ENCODE measurements at places on chromosomes 7 and 10.

GRCh38 chr10:45261946-45262345 lies 53.5 kb downstream of the OR13A1 start:
- DNase-seq: no peak

DNA sequence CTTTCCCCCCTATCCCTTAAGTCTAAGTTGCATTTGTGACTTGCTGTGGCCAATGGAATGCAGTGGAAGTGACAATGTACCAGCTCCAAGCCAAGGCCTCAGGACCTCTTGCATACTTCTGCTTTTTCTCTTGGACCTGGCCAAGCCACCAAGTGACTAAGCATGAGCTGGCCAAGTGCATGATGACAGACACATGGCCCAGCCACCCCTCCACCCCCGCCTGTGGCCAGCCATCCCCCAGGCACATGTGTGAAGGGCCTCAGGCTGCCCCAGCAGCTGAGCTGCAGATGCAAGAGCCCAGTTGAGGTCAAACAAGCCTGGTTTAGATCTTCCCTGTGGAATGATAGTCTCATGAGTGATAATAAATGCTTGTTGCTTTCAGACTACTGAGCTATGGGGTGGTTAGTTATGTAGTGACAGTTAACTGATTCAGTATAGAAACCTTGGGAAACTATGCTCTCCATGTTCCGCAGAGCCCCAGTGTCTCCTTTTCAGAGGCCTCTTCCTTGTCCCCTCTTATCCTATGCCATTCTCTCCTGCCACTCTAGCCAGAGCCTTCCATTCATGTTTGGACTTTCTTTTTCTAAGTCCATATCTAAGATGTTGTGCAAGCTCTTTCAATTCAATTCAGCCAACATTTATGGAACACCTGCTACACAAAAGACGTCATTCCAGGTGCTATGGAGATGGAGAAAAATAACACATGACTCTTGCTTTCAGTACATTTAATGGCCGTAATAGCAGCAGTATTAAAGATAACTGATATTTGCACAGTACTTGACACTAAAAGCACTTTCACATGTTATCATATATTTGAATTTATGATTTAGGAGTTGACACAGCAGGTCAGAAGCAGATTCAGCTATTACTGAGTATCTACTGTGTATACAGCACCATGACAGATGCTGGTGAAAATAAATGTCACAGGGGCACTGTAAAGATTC lies 55.5 kb upstream of the LOXL4 start:
- no peak for DNase-seq

- no peak for DNase-seq
Measured at GRCh38 chr7:105267244-105267643, 121.5 kb downstream of the SRPK2 start.

DNA sequence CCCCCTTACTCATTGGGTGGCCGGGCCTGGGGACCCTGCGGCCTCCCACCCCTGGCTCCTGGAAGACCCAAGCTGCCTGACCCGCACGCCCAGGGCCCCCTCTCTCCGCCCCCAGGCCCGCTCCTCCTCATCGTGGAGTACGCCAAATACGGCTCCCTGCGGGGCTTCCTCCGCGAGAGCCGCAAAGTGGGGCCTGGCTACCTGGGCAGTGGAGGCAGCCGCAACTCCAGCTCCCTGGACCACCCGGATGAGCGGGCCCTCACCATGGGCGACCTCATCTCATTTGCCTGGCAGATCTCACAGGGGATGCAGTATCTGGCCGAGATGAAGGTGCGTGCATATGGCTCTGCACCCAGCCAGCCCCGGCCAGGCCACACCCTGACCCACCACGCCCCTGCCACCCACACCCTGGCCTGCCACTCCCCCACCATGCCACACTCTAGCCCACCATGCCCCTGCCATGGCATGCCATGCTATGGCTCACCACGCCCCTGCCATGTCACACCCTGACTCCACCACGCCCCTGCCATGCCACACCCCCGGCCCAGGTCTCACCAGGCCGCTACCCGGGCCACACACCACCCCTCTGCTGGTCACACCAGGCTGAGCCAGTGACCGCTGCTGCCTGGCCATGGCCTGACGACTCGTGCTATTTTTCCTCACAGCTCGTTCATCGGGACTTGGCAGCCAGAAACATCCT lies 18.7 kb upstream of the CSGALNACT2 start:
- DNase-seq: no peak

- no peak for DNase-seq
Measured at GRCh38 chr7:96388166-96388565, 66.3 kb upstream of the SLC25A13 start.

DNA sequence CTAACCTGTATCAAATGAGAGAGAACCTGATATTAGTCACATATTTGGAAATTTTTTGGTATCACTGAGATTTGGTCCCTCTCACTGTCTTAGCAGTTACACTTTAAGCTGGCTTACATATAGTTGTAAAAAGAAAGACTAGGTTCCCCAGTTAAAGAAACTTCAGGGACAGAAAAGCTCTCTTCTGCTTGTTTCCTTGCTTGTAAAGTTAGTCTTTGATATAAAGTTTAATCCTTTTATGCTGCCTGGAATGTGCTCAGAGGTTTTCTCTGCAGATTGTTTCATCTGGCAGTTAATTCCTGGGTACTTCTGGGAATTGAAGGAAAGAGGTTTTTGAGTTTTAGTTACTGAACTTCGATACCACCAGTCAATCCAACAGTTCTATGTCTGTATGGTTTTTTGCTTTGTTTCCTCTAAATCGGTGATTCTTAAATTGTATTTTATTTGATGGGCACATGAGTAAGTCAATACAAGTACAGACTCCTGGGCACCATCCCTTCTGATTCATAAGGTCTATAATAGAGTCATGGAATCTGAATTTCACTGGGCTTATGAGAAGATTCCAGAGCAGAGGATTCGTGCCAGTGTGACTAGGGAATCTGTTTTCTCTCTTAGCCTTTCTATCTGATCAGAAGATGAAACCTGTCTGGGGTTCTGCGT lies 1080.9 kb upstream of the C7orf33 start:
- no peak for DNase-seq

- no peak for DNase-seq
Measured at GRCh38 chr10:128295003-128295402, 168.8 kb upstream of the MKI67 start.

DNA sequence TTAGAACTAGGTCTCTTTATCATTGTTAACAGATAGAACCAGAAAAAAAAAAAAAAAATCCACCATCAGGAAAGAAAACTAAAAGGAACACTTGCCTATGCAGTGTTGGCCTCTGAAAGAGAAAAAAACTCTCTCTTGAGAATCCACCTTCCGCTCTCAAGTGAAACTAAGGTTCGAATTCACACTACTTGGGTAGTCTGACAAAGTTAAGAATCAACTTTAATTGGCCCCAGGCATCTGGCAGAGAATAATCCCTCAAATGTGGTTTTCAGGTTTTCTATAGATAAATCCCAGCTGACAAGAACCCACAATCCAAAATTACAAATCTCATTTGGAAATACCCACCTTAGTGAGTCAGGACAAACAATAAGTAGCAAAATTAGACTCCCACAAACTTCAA lies 199.7 kb upstream of the LRRN3 start:
- no peak for DNase-seq

GRCh38 chr7:43865277-43865676 lies 4.0 kb downstream of the MRPS24 start:
- DNase-seq: no peak

DNA sequence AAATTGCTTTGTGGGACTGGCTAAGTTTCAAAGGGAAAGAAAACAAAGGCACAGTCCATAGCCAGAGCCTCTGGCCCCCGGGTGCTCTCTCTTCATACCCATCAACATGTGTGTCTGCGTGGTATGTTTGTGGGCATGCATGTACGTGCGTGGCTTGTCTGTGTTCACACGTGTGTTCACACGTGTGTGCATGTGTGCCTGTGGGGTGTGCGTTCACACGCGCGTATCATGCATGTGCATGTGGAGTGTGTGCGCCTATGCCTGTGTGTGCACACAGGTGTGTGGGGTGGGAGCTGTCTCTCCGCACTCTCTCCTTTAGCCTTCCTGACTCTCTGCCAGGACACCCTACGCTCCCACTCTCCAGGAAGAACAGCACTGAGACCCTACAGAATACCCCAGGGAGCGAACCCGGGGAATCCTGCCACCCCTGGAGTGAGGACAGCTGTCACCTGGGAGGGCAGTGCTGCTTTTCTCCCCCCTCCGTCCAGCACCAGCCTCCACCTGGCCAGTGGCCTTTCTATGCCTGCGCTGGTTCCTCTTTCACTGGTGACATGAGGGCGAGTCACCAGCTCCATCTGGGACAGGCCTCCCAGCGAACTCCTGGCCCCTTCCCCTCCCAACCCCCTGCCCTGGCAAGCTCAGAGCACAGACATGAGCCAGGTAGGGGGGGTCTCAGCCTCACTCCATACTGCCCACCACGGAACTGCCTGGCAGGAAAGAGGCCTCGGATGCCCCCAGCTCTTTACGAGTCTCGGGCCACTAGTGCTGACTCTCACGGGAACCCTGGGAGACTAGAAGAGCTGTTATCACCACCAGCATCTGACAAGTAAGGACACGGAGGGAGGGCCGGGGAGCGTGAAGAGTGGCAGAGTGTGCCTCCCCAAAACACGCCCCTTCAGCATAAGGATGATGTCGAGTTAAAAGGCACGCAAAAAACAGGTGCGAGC lies 16.5 kb downstream of the WDR86 start:
- no peak for DNase-seq

DNA sequence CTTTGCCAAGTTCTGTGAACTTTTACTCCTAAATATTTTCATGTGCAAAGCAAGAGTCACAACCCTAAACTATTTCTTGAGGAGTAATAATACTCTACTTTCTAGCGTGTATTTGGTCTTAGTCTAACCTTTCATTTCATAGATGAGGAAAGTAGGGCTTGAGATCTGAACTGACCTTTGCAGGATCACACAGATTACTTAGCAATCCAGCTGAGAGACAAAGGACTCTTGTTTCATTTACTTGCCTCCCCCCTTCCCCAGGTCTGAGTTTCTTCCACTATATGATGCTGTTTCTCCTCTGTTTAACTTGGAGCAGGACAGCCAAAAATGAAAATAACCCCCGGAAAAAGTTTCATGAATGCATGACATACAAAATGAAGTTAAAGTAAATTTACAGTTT lies 75.3 kb upstream of the PTN start:
- no peak for DNase-seq

- no peak for DNase-seq
Measured at GRCh38 chr7:3861941-3862340, 560.9 kb downstream of the SDK1 start.

DNA sequence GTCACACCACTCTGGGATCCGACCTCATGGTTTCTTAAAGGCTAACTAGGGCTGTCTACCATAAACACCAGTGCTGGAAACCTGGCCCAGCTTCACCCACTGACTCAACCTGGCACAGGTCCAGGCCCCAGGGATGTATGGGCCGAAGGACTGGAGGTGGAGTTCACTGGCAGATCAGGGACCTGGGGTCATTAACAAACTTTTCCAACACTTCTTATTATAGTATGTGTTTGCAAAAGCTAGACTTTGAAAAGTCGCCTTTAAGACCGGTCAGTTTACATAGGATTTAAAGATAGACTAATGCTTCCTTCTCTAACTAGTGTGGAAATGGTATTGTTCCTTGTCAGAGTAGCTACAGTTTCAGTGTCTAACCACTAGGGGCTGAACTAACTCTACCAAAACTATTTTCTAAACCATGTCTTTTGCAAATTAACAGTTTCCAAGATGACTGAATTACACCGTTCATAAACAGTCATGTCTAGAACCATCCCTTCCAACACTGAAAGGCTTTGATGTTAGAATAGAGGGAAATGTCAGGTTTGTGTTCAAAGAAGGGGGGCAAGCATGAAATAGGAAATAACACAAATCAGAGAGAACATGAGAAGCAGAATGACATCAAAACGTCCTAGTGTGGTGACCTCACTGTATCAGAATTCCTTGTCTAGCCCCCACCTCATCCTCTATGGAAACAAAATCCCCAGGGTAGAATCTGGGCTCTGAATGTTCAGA lies 29.7 kb downstream of the STN1 start:
- no peak for DNase-seq

DNA sequence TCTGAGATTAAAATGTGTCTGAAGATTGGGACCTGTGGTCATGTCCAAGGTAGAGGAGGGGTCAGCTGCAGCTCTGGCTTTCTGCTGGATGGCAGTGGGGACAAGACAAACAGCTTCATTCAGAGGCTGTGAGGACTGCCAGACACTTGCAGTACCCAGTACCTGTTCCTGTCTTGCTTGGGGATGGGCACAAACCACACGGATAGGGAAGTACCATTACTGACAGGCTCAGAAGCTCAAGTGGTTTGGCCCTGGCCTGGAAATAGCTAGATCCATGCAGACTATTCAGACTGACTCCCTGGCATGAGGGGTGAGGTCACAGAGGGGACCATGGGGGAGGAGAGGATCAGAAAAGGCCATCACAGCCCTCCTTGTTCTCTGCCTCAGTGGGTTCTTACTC lies 56.0 kb upstream of the COMTD1 start:
- no peak for DNase-seq

DNA sequence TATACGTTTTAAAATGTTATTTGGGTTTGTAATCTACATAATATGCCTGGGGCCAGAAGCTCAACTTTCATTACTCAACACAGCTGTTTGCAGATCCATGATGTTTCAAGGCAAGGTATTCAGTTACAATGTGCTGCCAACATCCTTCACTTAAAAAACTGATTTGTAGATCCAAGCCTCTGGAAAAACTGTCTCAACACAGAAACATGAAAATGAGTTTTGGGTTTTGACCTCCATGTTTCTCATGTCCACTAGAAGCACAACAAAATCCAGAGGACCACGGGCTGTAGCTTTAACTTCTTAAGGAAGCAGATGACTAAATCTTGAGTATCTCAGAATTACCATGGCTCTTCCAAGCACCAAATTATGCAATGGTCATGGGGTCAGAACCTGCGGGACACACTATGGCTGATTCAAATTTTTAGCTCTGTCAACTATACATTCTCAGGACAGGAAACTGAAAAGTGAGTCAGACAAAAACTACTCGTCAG lies 247.1 kb upstream of the GRB10 start:
- no peak for DNase-seq

DNA sequence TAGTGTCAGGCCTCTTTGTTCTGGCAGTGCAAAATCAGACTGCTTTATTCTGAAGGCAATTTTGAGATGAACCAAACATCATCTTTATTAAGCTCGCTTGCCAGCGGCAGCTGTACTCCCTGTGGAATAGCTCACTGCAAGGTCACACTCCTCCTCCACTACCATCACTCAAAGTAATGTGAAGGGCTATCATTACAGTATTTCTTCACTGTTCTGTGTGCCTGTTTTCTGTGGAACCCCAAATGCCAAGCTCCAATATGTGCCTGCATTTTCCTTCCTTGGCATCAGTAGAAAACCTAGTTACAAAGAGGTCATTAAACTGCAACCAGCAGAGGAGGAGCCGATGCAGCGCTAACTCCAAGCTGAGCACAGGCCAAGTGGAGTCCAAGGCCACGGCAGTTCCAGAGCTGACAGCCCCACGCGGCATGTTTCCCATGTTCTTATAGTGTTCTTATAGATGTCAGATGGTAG lies 21.4 kb downstream of the BCCIP start:
- no peak for DNase-seq
